Activated CD4-positive, alpha-beta T cell treated with anti-CD3 and anti-CD28 coated beads, Interleukin-2, amount 10 ng/mL, durations not matched to agents 7 days and 5 days (primary cell): ENCODE measurements at places on chromosomes 11 and 22. TPM values are rescaled to one million over a fixed set of nuclear protein-coding genes. Genes with fewer than 3 reads are reported as not detected.

The MICAL2 gene
- 47.3 TPM for total RNA-seq

DNA sequence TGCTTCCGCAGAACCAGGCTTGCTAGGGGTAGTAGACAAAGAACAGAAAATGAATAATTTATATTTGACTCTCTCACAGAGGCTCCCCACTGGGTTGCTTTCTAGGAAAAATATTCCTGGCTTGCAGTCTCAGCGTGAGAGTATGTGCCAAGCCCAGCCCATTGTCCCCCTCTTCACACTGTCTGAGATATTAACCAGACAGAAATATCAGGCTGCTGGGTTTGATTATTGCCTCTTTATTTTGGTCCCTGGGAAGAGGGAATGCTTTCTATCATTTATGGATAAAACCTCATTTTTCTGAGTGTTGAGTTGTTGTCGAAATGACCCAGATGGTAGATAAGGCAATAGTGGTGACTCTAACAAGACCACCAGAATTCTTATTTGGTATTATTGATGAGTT lies 367.9 kb downstream of the METTL15 start:
- no peak for DNase-seq

DNA sequence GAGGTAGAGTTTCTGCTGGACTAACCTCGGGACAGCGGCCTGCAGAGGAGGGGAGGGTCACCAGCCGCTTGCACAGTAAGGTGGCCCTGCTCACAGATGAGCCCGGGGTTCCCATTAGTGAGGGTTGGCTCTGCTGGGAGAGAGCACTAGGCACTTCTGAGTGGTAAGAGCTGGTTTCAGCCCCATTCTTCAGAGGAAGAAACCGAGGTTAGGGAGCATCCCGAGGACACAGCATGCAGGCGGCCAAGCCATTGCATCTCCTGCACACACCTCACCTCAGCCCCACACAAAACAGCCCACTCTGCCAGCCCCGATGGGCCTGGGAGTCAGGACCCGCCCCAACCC lies 99.3 kb downstream of the MED15 start:
- DNase-seq, result no peak

The KDM4D gene
- total RNA-seq, result 1.0 TPM

DNA sequence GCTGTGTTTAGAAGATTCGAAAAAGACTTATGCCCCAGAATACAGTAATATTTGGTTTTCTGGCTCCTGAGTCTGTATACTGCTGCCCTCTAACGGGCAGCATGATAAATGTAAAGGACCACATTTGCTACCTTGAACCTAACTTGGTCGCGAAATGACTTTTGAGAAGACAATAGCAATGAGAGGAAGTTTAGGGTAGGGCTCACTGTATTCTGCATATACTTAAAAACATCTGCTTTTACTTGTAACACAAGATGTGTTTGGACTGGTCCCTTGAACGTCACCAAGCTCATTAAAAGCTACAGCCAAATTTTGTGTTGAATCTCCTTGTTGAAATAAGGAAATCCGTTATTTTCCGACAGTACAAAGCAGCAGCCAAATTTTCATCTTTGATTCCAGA lies 309.1 kb downstream of the SWAP70 start:
- peak; percentile 44 for DNase-seq

DNA sequence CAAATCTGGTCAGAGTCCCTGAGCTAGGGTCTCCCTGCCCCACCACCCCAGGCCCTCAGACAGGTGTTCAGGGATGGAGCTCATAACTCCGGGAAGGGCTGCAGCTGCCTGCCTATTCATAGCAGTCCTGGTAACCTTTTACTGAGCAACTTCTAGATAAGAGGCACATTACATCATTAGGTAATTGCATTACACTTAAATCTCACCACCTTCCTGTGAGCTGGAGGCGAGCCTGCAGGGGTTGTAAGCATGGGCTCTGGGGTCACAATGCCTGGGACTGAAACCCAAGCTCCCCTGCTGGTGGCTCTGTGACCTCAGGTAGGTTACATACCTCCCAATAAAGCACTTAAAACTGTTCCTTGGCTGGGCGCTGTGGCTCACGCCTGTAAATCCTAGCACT lies 22.5 kb downstream of the TP53I11 start:
- no peak for DNase-seq

The C11orf86 gene
- total RNA-seq, result not detected
